MCF 10A (cell line): ENCODE measurements at places on chromosomes 3 and 15. TPM values are rescaled to one million over a fixed set of nuclear protein-coding genes. Genes with fewer than 3 reads are reported as not detected.

DNA sequence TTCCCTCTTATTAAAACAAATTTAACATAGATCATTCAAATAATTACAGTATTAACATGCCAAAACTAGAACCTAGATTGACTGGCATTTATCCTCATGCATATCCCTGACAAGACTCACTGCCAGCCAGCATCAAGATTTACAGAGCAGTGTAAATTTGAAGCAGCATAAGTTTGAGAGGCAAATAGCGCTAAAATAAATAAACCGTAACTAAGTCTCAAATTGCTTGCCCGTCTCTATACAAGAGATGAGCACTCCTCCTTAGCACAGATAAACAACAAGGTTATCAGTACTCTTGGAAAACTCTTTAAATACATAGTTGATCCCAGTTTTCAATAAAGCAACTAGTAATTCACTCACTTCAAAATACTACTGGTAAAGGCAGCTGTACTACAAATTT, 29.6 kb downstream of the MSL2 start:
- peaks cover 25% of the 10 kb centered on the region for H3K4me1 ChIP-seq
- DNase-seq = no peak
- H3K4me3 ChIP-seq = no peak overlapping the region
- no peaks in the 10 kb centered on the region for H3K36me3 ChIP-seq

GRCh38 chr15:101295607-101296161, 636 bp upstream of the SNRPA1 start:
- DNase-seq = peak; percentile 45
- peak overlapping the region; percentile 79 for H3K4me3 ChIP-seq
- no peaks in the 10 kb centered on the region for H3K27me3 ChIP-seq
- peaks cover 29% of the 10 kb centered on the region for H3K36me3 ChIP-seq

DNA sequence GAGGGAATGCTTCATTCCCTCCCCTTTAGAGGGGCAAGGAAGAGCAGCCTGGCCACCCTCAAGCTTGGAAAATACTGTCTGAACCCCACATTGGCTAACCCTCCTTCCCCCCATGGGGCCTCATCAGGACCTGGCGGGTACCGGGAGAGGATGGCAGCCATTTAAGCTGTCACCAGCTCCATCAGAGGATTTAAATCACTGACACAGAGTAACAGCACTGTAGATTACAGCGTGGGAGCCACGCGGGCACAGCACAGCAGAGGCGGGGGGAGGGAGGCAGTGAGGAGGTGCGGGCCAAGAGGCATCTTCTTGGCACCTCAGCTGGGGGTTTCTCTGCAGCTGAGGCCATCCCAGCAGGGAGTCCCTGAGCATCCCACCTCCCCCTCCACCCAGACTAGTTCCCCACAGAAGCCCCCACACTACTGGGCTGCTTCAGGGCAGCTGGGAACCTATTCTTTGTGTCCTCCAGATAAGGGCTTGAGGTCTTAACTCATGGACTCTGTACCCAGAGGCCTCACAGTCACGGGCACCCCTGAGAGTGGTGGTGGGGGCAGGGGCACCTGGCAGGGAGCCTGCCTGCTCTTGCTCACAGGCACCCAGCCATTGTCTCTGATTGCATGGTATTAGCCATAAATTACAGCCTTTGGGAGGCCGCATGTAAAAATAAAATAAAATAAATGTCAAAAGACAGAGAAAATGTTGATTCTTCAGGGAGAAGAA, 21.9 kb upstream of the CACNA2D2 start:
- no peak overlapping the region for H3K27ac ChIP-seq
- no peaks in the 10 kb centered on the region for H3K4me1 ChIP-seq
- H3K27me3 ChIP-seq = peaks cover 28% of the 10 kb centered on the region
- H3K4me3 ChIP-seq = no peak overlapping the region
- no peak for DNase-seq
- no peaks in the 10 kb centered on the region for H3K36me3 ChIP-seq

DNA sequence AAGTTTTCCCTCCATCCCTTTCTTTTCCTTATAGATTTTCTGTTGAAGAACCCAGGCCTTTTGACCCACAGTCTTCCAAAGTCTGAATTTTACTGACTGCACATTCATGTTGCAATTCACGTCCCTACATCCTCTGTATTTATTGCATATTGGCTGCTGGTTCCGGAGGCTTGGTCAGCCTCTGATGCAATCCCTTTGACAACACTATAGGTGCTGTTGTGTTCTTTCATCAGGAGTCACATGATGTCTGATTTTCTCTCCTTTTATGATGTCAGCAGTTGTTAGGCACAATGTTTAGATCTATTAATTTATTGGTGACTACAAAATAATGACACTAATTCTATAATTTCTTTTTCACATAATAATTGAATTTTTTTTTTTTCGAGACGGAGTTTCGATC, 8.7 kb downstream of the CYP1A1 start:
- H3K4me1 ChIP-seq = no peaks in the 10 kb centered on the region
- H3K36me3 ChIP-seq = no peaks in the 10 kb centered on the region
- H3K4me3 ChIP-seq = no peak overlapping the region
- no peak overlapping the region for H3K27ac ChIP-seq

DNA sequence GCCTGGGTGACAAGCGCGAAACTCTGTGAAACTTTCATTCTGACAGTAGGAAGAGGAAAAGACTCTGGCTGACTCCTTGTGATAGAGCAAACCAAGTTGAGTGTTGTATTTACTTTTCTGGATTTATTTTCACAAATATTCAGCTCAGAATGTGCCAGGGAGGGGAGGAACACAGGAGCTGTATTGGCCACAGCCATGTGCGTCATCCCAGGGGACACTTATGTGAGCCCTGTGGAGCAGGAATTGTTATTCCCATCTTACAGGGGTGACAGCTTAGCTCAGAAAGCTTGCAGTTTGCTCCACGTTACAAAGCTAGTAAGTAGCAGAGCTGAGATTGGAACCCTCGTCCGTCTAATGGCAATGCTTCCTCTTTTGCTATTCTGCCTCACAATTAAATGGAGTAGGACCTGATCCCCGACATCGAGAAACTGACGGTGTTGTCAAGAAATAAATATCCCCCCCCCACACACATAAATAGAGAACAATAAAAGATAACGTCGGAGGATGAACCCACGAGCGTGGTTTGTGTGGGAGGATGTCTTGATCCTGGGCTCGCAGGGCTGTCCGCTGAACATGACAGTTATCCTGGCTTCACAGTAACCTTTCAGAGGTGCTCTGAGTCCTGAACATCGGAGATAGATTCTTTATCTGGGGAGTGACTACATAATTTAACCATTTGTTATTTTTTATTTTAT, 151.6 kb upstream of the CTDSPL start:
- H3K27ac ChIP-seq = no peak overlapping the region
- peaks cover 20% of the 10 kb centered on the region for H3K27me3 ChIP-seq
- H3K36me3 ChIP-seq = peaks cover 5% of the 10 kb centered on the region
- no peak overlapping the region for H3K4me3 ChIP-seq

GRCh38 chr3:99484871-99485270, 153.5 kb upstream of the COL8A1 start:
- H3K36me3 ChIP-seq = no peaks in the 10 kb centered on the region
- DNase-seq = no peak
- H3K27ac ChIP-seq = no peak overlapping the region
- no peak overlapping the region for H3K4me3 ChIP-seq
- no peaks in the 10 kb centered on the region for H3K27me3 ChIP-seq
- H3K4me1 ChIP-seq = no peaks in the 10 kb centered on the region

- H3K27me3 ChIP-seq = no peaks in the 10 kb centered on the region
- no peak overlapping the region for H3K27ac ChIP-seq
- no peak overlapping the region for H3K4me3 ChIP-seq
- no peak for DNase-seq
- H3K36me3 ChIP-seq = no peaks in the 10 kb centered on the region
- no peaks in the 10 kb centered on the region for H3K4me1 ChIP-seq
These were observed 17.6 kb upstream of the KCNMB3 start for GRCh38 chr3:179268400-179269051.

GRCh38 chr3:157109267-157110141, 50.4 kb downstream of the CCNL1 start:
- H3K36me3 ChIP-seq = no peaks in the 10 kb centered on the region
- DNase-seq = no peak
- H3K27me3 ChIP-seq = no peaks in the 10 kb centered on the region
- H3K27ac ChIP-seq = no peak overlapping the region

DNA sequence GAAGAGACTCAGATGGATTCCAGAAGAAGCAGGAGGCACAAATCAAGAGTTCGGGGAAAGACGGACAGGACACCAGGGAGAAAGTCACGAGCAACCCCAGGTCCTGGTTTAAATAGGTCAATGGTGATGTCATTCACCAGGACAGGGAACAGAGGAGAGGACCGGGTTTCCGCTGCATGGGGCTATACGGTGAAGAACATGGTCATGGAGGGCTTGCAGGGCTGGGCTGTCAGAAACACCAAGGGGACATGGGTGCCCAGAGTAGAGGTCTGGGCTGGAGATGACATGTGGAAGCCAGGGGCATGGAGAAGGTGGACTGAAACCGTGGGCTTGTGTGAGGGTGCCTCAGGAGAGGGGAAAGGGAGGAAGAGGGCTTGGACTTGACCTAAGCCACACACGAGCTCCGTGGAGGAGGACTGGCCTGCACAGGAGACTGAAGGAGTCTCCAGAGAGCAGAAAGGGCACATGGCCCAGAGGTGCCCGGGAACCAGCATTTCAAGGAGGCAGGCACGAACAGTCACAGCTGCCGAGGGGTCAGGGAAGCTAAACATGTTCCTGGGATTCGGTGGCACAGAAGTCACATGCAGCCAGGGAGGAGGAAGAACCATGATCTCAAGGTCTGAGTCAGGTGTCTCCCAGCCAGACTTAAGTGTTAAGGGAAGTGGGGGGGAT, 54.2 kb upstream of the RPL32 start:
- DNase-seq = no peak
- peaks cover 6% of the 10 kb centered on the region for H3K4me1 ChIP-seq
- no peaks in the 10 kb centered on the region for H3K27me3 ChIP-seq
- H3K4me3 ChIP-seq = no peak overlapping the region

DNA sequence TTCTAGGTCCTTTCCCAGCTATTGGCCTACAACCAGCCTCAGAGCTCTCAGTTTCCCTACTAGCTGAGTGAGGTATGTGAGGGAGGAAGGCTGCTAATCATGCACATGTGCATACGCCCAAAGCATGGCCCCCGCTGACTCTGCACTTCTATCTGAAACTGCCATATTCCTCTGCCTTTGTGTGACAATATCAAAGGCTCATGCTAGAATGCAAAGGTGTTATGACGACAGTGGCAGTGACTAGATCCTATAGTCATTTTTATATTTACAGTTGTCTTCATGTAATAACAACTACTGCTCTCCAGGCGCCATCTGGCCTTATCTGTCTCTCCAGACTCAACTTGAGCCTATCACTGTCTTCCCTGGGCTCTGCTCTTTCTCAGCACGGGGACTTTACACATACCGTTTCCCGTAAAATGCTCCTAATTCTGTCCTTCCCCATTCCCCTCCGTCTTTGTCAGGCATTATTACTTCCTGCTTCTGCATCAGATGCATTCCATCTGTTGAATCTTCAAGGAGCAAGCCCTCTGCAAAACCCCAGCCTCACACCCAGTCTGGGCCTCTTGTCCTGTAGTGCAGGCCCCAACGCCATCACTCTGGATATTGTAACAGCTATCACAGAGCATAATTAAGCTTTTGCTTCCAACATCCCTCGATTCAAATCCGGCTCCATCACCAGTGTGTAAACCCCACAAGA, 102.5 kb downstream of the PDCD6IP start:
- no peaks in the 10 kb centered on the region for H3K36me3 ChIP-seq
- no peak for DNase-seq
- no peak overlapping the region for H3K27ac ChIP-seq
- H3K4me3 ChIP-seq = no peak overlapping the region
- H3K4me1 ChIP-seq = no peaks in the 10 kb centered on the region

- peak overlapping the region; percentile 3 for H3K27ac ChIP-seq
- peaks cover 23% of the 10 kb centered on the region for H3K4me1 ChIP-seq
- H3K4me3 ChIP-seq = no peak overlapping the region
- H3K36me3 ChIP-seq = no peaks in the 10 kb centered on the region
- no peaks in the 10 kb centered on the region for H3K27me3 ChIP-seq
These were observed 102.8 kb downstream of the FRMD5 start for GRCh38 chr15:44092221-44092620.

GRCh38 chr3:129602309-129602708, 4.2 kb downstream of the PLXND1 start:
- peaks cover 6% of the 10 kb centered on the region for H3K4me1 ChIP-seq
- no peak overlapping the region for H3K27ac ChIP-seq
- no peak overlapping the region for H3K4me3 ChIP-seq

DNA sequence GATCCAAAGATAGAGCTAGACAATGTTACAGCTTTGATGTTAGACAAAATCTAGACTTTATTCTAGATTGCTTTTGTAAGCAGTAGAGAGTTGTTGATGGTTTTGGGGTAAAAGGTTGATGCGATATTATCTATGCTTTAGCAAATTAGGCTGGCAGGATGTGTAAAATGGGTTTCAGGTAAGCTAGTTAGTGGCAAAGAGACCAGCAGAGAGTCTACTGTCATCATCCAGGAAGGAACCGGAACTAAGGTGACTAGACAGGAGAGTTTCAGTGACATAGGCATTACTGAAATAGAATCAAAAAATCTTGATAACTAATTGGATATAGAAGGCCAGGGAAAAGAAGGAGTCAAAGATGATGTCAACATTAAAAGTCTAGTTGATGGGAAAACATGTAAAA, 11.1 kb downstream of the OR5K2 start:
- no peak overlapping the region for H3K4me3 ChIP-seq
- peak overlapping the region; percentile 75 for H3K27ac ChIP-seq
- no peaks in the 10 kb centered on the region for H3K27me3 ChIP-seq
- peaks cover 19% of the 10 kb centered on the region for H3K4me1 ChIP-seq

DNA sequence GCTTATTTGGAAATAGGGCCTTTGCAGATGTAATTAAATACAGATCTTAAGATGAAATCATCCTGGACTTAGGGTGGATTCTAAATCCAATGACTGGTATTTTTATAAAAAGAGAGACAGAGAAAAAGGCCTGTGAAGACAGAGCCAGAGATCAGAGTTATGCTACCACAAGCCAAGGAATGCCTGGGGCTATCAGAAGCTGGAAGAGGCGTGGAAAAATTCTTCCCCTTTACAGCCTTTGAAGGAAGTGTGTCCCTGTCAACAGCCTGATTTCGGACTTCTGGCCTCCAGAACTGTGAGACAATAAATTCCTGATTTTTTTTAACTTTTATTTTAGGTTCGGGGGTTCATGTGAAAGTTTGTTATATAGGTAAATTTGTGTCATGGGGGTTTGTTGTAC, 154.1 kb upstream of the CADPS start:
- H3K4me1 ChIP-seq = no peaks in the 10 kb centered on the region
- H3K36me3 ChIP-seq = no peaks in the 10 kb centered on the region
- no peak overlapping the region for H3K4me3 ChIP-seq
- peaks cover 56% of the 10 kb centered on the region for H3K27me3 ChIP-seq
- no peak for DNase-seq

- no peak overlapping the region for H3K27ac ChIP-seq
- H3K27me3 ChIP-seq = peaks cover 13% of the 10 kb centered on the region
- no peaks in the 10 kb centered on the region for H3K4me1 ChIP-seq
- no peak for DNase-seq
These were observed 24.5 kb upstream of the IDH2 start for GRCh38 chr15:90126596-90127435.

GRCh38 chr15:87747087-87747486, 509.5 kb downstream of the NTRK3 start:
- no peak overlapping the region for H3K4me3 ChIP-seq
- peaks cover 6% of the 10 kb centered on the region for H3K4me1 ChIP-seq
- H3K27ac ChIP-seq = no peak overlapping the region
- no peaks in the 10 kb centered on the region for H3K27me3 ChIP-seq
- H3K36me3 ChIP-seq = no peaks in the 10 kb centered on the region
- DNase-seq = no peak

GRCh38 chr3:11154036-11154952, at the start of gene HRH1:
HRH1 (plus strand) TSS chr3:11154493; CDS start chr3:11259038, 104,545 bp downstream.
- DNase-seq = peak; percentile 23
- H3K27me3 ChIP-seq = no peaks in the 10 kb centered on the region
- H3K4me1 ChIP-seq = peaks cover 10% of the 10 kb centered on the region
- peaks cover 4% of the 10 kb centered on the region for H3K36me3 ChIP-seq
- peak within 1 kb of the TSS; percentile 9 for H3K27ac ChIP-seq
- peak within 1 kb of the TSS; percentile 48 for H3K4me3 ChIP-seq

The DUOXA2 gene
- total RNA-seq = not detected in 2 replicates

The SH2D7 gene
- not detected in 2 replicates for total RNA-seq

The CSTA gene
- 133 and 145 TPM in 2 replicates for total RNA-seq

The TTLL3 gene
- total RNA-seq = 14.6 and 16.6 TPM in 2 replicates

The CNTN6 gene
- total RNA-seq = not detected in 2 replicates

The PLCL2 gene
- 0.17 and 0.51 TPM in 2 replicates for total RNA-seq
